ENCODE measurements at places on chromosomes 4 and X.
A peak's percentile ranks its signal among the peaks of the same experiment; 100 is the strongest.

DNA sequence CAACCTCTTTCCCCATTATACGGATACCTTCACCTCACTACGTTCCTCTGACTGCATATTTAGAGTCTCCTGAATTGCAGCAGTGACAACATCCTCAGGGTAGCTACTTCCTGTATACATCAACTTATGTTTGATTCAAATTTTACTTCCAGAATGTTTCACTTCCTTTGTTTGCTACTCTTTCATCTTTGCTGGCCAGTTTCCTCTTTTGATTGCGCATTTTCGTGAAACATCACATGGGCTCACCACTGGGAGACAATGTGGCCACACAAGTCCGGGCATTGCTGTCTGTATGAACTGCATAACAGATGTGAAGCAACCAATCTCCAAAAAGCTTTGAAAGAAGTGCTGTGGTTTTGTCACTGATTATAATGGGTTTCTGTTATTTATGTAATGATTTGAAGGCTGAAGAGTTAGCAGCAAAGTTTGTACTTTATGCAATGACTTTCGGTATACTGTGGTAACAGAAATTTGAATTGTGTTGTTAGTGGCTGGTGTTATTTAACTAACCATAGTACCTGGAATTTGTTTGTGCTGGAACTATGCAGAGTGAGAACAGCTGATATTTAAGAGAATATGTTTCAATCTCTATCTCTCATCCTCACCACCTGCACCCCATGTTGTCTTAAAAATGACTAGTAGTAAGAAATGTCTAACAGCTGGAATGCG lies 7.4 kb downstream of the SNCA start:
- DNase-seq, result peak; percentile 64

DNA sequence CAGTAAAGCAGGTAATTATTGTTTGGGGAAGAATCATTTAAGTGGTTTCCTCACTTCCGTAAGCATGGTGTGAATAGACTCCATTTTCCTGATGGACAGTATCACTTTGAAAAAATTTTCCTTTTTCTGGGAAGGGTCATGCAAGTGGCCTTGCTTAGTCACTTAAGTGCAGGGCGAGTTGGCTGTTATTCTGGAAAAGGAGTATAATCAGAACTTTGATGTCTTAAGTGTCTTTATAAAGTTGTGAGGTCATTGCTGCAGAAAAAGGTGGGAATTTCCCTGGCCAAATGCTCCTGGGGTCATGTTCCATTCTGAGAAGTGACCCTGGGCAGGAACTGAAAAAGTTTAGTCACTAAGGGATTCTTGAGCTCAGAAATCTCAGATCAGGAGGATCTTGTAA lies 146.1 kb upstream of the OTUD4 start:
- no peak for DNase-seq

DNA sequence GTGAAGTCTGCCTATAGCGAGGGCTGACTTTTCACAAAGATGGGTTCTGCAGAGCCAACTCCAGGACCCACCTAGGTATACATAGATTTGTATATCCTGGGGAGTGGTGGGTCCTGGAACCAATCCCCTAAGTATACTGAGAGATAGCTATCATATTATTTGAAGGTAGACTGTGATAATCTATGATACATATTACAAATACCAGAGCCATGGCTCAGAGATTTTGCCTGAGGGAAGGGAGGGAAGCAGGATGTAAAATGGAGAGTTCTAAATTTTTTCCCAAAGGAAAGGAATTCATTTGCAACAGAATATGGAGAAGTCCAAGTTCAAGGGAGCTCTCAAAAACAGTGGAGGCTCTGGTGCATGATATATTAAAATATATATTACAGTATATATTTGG lies 7.2 kb downstream of the TCEAL3 start:
- no peak for DNase-seq

GRCh38 chr4:73866246-73866645 lies 2.9 kb upstream of the CXCL1 start:
- no peak for DNase-seq

- DNase-seq, result no peak
These were observed 10.1 kb downstream of the SEC24D start for GRCh38 chr4:118825799-118826198.

- no peak for DNase-seq
These were observed 601.0 kb downstream of the TMA16 start for GRCh38 chr4:164095313-164096110.

DNA sequence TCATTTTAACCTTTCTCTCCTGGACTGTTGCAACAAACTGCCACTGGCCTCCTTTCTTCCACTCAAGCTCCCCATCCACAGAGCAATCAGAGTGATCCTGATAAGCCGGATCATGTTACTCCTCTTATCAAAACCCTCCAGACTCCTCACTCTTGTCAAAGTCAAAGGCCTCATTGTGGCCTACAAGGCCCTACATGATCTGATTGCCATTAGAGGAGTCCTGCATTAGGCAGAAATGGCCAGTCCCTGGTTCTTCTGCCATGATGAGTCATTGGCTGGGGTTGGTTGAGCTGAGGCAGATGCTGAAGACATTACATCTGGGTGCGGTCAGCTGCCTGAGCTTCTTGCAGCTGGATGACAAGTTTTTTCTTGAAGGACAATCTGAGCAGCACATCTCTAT lies 32.7 kb upstream of the CASK start:
- no peak for DNase-seq

GRCh38 chr4:15910155-15910940 lies 28.2 kb downstream of the FGFBP1 start:
- no peak for DNase-seq

- DNase-seq, result no peak
These were observed 338.1 kb downstream of the GPAT3 start for GRCh38 chr4:83873996-83874395.

GRCh38 chr4:10093801-10094552 lies 22.6 kb downstream of the WDR1 start:
- no peak for DNase-seq

DNA sequence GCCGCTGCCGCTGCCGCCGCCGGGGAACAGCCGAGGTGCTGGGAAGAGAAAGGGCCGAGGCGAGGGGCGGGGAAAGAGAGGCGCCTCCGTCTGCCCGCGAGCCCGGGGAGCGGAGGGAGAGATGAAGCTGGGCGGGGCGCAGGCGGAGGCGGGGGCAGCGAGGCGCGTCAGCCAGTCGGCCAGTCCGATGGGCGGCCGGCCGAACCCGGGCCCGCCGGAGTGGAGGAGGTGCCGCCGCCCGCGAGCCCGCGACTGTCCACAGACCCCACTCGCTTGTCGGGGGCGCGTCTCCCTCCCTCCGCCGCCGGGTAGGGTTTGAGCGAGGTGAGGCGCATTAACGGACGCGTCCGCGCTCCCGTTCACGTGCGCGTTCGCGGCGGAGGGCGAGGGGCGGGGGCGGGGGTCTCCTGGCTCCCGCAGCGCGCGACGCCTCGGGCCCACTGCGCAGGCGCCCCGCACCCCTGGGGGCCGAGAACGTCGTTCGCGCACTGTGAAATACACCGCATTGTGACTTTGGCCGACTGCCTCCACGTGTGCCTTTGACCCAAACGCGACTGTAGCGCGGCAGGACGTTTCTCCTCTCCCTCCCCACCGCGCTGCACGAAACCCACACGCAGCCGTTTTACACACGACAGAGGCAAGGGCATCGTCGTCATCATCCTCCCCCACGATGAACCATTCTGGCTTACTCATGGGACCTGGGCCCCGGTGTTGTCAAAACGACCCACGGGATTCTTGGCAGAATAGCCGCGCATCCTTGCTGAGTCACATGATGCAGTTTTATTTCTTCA lies at the start of gene NUDT11:
NUDT11 (minus strand) TSS at position 92 of the 791 bp plus-strand sequence. CDS start 148 bp downstream, outside the sequence.
- DNase-seq, result no peak

- no peak for DNase-seq
These were observed 114.0 kb downstream of the RBM47 start for GRCh38 chr4:40515398-40516293.

DNA sequence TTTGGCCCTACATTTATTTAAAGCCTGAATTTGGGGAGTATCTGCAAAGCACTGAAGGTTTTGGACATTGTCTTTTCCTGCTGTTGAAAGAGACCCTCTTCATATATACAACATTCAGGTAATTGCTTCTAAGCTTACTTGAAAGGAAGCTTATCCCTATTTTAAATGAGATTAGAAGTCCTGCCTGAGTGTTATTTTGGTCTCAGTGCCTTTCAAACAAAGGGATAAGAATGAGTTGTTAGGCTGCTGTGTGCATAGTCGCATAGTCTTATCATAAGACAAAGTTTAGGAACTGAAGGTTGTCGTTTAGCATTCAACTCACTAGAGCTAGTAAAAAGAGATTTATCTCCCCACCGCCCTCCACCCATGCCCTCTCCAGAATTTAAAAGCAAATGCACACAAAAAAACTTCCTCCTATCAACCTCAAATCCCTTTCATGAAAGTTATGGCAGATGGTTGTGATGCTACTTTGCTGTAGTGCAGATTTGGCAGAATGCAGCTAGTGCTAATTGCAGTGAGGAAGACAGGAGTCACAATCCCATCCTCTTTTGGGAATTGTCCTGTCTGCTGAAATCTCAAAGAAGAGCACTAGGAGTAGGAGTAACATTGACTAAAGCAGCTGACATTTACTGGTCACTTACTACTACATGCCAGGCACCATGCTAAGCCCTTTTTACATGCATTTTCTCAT lies 5.8 kb downstream of the HERC3 start:
- no peak for DNase-seq

GRCh38 chr4:163165217-163166017 lies 1.3 kb downstream of the NAF1 start:
- no peak for DNase-seq

GRCh38 chr4:2741626-2742025 lies 14.5 kb downstream of the TNIP2 start:
- DNase-seq, result no peak

- DNase-seq, result no peak
These were observed 66.1 kb upstream of the WDR1 start for GRCh38 chr4:10182446-10183424.

- DNase-seq, result no peak
These were observed 13.2 kb upstream of the PDE6B start for GRCh38 chr4:612052-612748.

DNA sequence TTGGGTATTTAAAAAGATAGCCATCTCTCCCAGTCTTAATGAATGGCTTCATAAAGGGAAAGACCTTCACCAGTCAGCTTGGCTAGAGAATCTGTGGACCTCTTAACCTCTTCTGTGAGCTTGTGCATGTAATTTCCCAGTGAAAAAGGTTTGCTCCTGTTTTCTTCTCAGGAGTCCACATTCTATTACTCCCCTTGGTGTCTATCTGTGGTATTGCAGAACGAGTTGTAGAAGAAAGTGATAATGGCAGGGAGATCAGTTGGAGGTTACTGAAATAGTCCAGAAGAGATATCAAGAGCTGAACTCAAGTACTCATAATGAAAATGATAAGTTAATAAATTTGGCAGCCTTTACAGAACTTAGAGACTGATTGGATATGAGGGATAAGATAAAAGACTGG lies 16.5 kb upstream of the VAMP7 start:
- no peak for DNase-seq

DNA sequence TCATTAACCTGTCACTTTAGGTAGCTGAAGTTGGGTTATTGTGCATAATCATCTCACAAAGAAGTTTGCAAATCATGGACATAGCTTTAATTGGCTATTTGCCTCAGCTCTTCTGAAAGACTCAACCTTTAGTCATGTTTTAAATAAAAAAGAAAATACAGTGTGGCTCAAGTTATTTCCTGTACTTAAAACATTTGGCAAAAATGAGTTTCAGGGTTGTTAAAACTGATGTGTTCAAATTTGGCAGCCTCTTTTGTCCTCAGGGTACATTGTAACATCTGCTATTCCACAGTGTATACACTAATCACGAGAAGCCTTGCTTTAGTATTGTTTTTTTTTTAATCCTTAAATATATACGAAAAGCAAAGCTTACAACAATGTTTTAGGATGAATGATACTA lies 31.5 kb upstream of the HPGD start:
- no peak for DNase-seq

GRCh38 chrX:154761977-154762536 lies 607 bp upstream of the DKC1 start:
- no peak for DNase-seq

DNA sequence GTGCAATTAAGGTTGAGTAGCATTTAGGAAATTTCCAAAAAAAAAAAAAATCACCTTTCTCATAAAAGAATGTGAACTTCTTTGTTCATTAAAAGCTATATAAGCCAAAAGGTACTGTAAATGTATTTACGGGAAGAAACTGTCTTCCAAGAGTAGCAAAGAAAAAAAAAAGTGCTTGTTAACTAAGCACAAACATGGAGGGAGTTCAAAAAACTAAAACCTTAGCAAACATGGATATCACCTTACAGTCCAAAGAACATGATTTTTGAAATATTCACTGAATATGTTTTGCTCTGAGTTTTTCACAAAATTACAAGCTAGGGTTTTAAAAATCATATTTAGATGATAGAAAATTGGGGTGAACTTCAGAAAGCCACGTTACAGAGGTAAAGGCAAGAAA lies 217.5 kb downstream of the ADAMTS3 start:
- no peak for DNase-seq

GRCh38 chrX:80293354-80293753 lies 126.9 kb upstream of the TENT5D start:
- no peak for DNase-seq

All from anterior cingulate cortex (tissue), 58 donors.